ENCODE measurements at places on chromosomes 12 and 14.
A peak's percentile ranks its signal among the peaks of the same experiment; 100 is the strongest.

- peak; percentile 24 for DNase-seq
Measured at GRCh38 chr12:100404769-100405407, 48.0 kb downstream of the SLC17A8 start.

DNA sequence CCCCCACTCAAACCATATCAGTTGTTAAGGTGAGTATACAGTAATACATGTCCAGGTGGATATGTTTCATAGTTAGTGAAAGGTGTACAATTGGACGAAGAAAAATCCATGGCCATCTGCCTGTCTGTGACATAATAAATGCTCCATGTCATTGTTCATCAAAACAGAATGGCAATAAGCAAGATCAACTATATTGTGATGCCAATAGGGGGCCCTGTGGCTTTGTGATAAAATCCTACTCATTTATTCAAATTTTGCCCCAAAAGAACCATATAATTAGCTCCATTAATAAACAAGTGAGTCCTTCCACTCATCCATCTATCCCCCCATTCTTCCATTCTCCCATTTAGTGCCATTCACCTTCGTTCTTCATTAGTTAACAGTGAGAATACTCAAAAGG, 102.0 kb downstream of the MGST1 start:
- DNase-seq: no peak

GRCh38 chr14:64766430-64767151, 62.4 kb downstream of the PLEKHG3 start:
- no peak for DNase-seq

DNA sequence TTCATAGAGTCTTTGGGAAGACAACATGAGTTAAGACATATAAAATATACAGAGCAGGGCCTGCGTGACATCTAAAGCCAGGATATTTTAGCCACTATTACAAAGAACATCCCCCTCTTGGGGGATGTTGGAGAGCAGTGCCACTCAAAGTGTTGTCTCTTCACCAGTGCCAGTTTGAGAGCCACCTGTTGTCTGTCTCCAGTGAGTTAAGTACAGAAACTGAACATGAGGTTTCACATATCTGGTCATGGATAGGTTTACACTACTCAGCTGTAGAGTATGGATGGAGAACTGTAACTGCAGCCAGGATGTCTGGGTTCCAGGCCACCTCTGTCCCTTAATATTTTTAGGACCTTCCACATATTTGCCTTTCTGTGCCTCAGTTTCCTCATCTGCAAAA, 39.1 kb downstream of the RNFT2 start:
- DNase-seq: no peak

Measured in kidney tubule cell (primary cell).